H9 (cell line): ENCODE measurements at places on chromosomes 2 and 18.

GRCh38 chr2:216312441-216312840 is 59.8 kb downstream of the MARCHF4 start:
- peaks cover 4% of the 10 kb centered on the region; the same call in 1 of the 2 replicates for H3K4me1 ChIP-seq
- no peak overlapping the region for H3K4me3 ChIP-seq
- H3K27ac ChIP-seq: no peak overlapping the region
- H3K36me3 ChIP-seq: no peaks in the 10 kb centered on the region
- no peak for DNase-seq
- H3K27me3 ChIP-seq: no peaks in the 10 kb centered on the region

GRCh38 chr2:196080526-196080925 is 11.9 kb upstream of the DNAH7 start:
- DNase-seq: no peak
- no peak overlapping the region for H3K27ac ChIP-seq
- no peak overlapping the region for H3K4me3 ChIP-seq

DNA sequence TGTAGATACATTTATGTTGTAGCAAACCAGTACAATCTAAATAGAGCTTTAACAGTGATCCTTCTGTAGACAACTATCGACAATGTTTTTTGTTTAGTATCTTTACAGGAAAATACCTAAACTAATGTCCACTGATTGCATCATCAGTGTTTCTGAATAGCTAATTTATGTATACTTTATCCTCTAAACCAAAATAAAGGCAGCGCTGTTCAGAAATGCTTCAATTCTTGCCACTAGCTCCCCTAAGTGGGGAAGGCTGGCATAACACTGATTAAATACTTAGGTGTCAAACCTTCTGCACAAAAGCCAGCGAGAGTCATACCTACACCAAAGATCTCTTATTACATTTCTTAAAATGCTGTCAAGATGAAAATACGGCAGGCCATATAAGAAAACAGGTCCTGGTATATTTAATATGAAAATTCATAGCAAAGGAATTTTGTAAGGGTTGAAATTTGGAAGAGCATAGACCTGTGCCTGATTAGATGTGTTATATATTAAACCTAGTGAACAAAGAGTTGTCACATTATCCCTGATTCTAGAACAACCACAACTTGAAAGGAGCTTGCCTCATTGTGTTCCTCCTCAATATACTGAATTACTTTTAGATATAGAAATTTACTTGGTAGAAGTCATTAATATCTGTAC is 1693.4 kb upstream of the SLC39A10 start:
- H3K4me3 ChIP-seq: no peak overlapping the region
- no peak for DNase-seq
- H3K27me3 ChIP-seq: no peaks in the 10 kb centered on the region
- no peaks in the 10 kb centered on the region for H3K36me3 ChIP-seq
- no peak overlapping the region for H3K27ac ChIP-seq
- no peaks in the 10 kb centered on the region for H3K4me1 ChIP-seq

DNA sequence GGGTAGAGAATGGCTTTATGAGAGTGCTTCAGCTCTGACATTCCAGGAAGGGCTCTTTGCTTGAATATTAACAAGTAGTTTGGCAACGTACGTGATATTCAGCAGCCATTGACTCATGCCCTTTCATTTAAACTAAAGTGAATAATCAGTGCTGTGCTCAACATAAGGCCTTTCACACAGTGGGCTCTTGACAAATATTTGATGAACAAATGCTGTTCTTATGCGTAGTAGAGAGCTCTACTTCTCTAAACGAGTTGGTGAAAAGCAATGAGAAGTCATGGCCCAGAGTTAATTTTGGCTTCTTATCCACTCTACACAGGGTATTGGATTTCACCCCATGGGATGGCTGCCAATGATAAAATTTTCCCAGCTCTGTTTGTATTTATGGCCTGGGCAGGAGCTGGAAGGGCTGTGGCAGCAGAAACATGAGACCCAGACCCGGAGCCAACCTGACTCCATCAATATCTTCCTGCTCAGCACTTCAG is 338.9 kb downstream of the CCDC85A start:
- no peak overlapping the region for H3K27ac ChIP-seq
- H3K27me3 ChIP-seq: no peaks in the 10 kb centered on the region
- no peaks in the 10 kb centered on the region for H3K36me3 ChIP-seq
- no peak overlapping the region for H3K4me3 ChIP-seq
- no peaks in the 10 kb centered on the region for H3K4me1 ChIP-seq
- DNase-seq: no peak

DNA sequence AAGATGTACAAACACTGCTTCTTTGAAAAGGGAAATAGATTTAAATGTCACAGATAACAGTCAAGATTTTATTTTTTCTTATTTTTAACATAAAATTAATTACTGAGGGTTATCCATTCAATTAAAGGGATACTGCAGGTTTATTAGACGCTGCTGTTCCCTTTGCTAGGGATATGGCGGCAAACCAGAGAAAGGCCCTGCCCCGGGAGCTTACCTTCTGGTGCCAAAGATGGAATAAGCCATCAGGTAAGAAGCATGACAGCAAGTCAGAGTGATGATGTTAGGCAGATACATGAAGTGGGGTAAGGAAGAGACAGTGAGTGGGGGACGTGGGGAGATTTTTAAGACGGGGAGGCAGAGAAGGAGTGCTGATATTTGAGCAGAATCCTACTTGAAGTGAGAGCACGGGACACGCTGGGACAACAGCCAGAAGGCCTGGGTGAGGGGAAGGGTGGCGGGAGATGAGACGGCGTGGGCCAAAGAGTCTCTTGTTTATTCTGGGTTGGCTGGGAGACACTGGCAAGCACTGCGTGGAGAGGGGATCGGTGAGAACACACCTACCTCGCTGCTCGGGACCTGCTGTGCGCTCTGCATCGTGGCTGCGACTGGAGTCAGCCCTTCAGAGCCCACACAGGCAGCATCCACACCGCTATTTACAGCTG is 250.5 kb upstream of the TMEM200C start:
- no peak overlapping the region for H3K27ac ChIP-seq
- peak; percentile 33 for DNase-seq
- no peaks in the 10 kb centered on the region for H3K4me1 ChIP-seq
- H3K4me3 ChIP-seq: no peak overlapping the region
- no peaks in the 10 kb centered on the region for H3K36me3 ChIP-seq
- no peaks in the 10 kb centered on the region for H3K27me3 ChIP-seq

GRCh38 chr2:62831729-62832128 is 126.2 kb downstream of the EHBP1 start:
- no peak for DNase-seq
- no peak overlapping the region for H3K27ac ChIP-seq
- no peak overlapping the region for H3K4me3 ChIP-seq
- H3K4me1 ChIP-seq: no peaks in the 10 kb centered on the region
- H3K36me3 ChIP-seq: peaks cover 45% of the 10 kb centered on the region
- H3K27me3 ChIP-seq: no peaks in the 10 kb centered on the region

- H3K4me1 ChIP-seq: peaks cover 8% of the 10 kb centered on the region
- H3K27me3 ChIP-seq: no peaks in the 10 kb centered on the region
- no peaks in the 10 kb centered on the region for H3K36me3 ChIP-seq
- no peak overlapping the region for H3K4me3 ChIP-seq
- DNase-seq: no peak
Observed at GRCh38 chr2:152445791-152446201, 110.8 kb downstream of the FMNL2 start.

DNA sequence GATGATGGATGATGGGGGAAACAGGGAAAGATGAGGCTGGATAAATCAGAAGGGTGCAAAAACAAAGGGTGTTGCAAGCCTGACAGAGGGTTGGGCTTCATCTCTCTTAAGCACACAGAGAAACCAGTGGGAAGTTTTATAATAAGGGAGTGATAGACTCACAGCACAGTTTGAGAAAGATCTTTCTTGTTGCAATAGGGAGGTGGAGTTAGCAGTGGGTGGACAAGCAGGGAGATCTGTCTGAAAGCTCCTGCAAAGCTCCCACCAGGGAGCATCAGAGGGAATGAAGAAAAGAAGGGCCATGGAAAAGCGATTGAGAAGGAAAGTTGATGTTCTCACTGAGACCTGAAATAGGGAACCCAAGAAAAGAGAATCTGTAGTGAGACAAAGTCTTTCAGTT is 64.9 kb downstream of the BOD1L2 start:
- H3K27me3 ChIP-seq: no peaks in the 10 kb centered on the region; the same call in 1 of the 2 replicates
- peaks cover 2% of the 10 kb centered on the region; the same call in 1 of the 3 replicates for H3K36me3 ChIP-seq
- DNase-seq: no peak
- H3K4me1 ChIP-seq: peaks cover 14% of the 10 kb centered on the region; the same call in 1 of the 2 replicates

DNA sequence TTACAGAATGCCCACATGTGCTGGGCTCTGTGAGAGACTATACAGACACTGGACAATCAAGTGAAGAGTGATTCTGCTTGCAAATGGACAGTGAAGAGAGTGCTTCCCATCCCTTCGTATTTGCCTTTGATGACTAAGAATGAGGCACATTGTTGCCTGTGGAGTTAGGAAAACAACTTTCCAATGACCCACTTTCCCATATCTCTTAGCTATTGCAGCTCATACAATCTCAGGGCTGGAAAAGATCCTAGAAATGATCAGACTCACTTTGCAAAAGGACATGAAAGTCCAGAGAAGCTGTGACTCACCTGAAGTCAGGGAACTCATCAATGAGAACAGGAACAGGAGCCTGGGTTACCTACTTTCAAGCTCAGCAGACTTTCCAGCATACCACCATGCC is 440.5 kb upstream of the TCF4 start:
- H3K27me3 ChIP-seq: no peaks in the 10 kb centered on the region; the same call in 1 of the 2 replicates
- H3K27ac ChIP-seq: no peak overlapping the region
- H3K4me1 ChIP-seq: no peaks in the 10 kb centered on the region
